ENCODE measurements at places on chromosomes 2 and 18.

GRCh38 chr18:77173275-77174030 lies 40.9 kb upstream of the MBP start:
- no peak for DNase-seq

GRCh38 chr18:63022429-63023022 lies 297.0 kb downstream of the BCL2 start:
- DNase-seq = no peak

- DNase-seq = no peak
Measured at GRCh38 chr2:210842896-210843295, 286.5 kb downstream of the CPS1 start.

DNA sequence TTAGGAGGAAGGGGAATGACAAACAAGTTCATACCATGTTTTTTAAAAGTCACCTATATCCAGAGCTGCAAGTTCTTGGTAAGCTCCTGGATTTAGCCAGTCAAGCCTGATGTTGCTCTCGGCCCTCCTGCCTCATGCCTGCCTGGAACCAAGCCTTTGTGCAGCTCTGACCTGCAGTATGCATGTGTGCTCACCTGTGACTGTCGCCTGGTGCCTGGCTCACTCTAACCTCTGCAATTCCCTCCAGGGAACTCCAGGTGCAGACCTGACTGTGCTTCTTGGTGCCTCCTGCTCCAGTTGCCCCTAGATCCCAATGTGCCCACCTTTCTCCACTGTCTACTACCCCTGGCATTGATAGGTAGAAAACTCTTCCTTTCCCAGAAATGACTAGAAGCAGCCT lies 85.1 kb upstream of the ZBTB14 start:
- no peak for DNase-seq

- DNase-seq = no peak
Measured at GRCh38 chr18:40532046-40532445, 1423.0 kb upstream of the PIK3C3 start.

DNA sequence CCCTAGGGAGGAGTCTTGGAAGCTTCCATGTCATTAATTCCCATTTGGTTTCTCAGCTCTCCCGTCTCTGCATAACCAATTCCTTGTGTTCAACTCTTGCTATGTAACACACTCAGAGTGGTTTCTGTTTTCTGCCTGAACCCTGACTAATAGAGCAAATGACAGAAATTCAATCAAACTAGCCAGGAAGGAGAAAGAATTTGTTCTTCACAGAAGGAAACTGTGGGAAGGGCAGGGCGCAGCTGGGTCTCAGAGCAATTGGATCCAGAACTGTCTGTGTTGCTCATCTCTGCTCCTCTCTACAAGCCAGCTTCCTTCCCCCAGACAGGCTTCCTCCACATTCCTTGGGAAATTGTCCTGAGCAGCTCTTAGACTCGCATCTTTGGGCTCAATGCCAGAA lies 269.8 kb downstream of the TNS1 start:
- DNase-seq = no peak

DNA sequence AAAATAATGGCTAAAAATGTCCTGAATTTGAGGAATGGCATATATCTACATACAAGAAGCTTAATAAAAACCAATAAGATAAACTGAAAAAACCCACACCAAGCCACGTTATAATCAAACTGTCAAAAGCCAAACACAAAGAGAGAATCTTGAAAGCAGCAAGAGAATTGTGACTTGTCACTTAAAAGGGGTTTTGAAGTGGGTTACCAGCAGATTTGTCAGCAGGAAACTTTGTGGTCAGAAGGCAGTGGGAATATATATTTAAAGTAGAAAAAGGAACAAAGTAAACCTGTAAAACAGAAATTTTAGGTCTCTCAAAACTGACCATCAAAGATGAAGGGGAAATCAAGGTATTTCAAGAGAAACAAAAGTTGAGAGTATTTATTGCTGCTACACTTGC lies 171.9 kb upstream of the CNTNAP5 start:
- no peak for DNase-seq

Measured in CD4-positive, alpha-beta T cell treated with Interleukin-15 for 4 hours (primary cell).